GM19239 (cell line): ENCODE measurements at places on chromosomes 2 and 18.
A peak's percentile ranks its signal among the peaks of the same experiment; 100 is the strongest.

DNA sequence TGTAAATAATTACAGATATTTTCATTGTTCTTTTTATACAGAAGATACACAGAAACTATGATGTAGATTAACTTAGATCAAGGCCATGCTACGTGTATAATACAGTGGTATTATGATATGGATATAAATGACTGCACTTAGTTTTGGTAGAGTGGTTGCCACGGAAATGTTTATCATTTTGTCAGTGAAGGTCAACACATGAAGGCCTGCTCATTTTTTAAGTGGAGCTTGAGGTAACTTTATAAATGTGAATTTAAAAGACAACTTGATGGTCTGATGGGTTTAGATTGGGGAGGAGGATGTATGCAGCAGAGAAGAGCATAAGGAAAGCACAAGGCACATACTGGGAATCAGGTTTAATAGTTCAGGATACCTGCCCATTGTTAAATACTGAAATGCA lies 14.4 kb upstream of the BBS5 start:
- DNase-seq: no peak

- DNase-seq: no peak
Measured at GRCh38 chr2:157875641-157876065, 477 bp downstream of the ACVR1 start.

DNA sequence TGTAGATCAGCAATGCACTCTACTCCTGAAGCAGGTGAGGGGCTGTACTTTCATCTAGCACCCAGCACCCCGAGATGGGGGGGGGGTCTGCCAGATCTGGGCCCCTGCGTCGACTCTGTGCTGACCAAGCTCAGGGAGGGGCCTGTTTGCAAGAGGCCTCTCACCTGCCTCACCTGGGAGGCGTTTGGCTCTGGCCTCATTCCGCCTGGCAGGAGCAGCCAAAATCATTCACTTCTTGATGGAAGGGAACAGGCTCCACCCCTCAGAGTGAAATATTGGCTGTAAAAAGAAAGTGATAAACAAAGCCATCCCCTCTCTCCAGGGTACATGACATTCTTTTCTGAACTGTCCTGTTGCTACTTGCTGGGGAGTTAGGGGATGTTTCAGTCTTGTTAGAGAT lies 10.7 kb upstream of the IL1R2 start:
- DNase-seq: no peak

DNA sequence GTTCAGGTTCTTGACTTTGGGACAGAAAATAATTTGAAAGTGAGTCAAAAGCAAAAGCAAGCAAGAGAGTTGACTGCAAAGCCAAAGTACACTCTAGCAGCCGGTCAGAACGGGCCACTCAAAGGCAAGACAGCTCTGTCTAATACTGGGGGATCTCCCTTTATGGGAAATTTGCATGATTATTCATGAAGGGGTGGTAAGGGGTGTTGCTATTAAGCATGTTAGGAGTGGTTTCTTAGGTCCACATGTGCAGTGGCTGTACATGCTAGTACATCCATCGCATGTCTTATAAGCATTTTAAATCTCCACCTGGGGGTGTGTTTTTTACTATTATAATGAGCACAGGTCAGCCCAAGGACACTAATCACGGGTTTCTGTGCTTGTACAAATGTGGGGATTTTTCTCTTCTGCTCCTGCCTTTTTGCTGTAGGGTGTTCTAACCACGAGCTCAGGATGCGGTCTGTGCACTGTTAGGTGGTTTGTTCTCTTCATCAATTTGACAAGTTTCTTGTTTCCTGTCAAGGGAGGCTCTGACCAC lies 60.2 kb upstream of the SPP2 start:
- no peak for DNase-seq

GRCh38 chr2:160061944-160062291 lies 497 bp downstream of the PLA2R1 start:
- DNase-seq: no peak

DNA sequence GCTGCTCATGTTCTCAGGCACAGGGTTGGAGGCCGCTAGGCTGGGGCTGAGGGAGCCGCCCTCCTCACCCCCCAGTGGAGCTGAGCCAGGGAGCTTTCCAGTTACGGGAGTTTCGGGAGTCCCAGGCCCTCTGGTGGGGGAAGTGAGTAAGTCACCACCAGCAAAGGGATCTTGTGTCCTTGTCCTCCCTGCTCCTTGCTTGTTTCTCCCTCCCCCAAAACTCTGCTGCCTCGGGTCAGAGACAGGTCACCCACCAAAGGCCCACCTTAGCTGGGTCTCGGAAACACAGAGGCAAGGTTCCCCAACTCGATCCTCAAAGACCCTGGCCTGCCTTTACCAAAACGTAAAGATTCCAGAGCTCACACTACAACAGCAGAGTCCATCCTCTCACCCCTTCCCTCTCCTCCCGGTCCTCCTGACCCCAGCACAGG lies 60.5 kb upstream of the POMC start:
- DNase-seq: peak; percentile 64

DNA sequence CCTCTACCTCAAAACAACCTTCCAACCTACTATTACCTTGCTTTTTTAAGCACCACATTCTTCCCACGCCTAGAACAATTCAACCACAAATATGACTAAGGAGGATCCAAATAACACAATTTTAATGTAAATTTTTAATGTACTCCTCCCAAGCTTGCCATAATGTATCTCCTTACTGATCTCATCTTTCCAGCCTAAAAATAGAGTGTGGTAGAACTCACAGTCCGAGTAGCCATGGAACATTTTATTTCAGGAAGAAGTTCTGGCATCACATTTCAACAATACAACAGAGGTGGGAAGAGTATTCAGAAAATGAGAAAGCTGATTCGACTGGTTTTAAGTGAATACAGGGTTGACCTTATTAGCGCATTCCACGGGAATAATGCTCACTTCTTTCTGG lies 15.4 kb downstream of the FEZ2 start:
- no peak for DNase-seq

- no peak for DNase-seq
Measured at GRCh38 chr18:74367905-74368304, 52.3 kb downstream of the C18orf63 start.

DNA sequence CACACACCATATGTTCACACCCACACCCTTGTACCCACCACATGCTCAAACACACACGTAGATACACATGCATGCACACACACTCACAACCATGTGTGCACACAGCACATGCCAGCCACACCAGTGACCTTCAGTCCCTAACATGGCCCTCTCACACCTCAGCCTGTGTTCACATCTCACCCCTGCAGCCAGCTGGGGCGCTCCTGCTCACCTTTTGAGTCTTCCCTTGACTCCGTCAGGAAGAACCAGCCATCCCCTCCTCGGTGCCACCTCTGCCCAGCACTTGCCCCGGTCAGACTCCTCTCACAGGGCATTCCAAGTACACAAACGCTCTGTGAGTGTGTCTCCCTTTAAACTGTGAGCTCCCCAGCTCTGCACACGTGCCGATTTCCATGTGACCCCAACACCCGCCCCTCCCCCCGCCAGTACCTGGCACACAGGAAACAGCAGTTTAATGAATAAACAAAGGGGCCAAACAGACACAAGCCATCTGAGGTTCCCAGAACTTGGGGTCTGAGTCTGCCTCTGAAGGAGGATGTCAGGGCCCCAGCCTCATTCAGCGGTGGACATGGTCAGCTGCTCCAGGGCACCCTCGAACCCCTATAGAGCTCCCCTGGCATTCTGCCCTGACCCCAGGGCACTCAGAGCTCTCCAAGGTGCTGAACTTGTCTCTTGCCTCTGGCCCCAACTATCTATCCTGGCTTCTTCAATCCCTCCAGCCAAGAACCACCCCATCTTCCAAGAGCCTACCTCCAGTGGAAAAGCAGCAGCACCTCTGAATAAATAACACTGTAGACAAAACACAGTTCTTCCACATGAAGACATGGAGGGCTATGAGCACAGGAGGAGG lies 252.9 kb downstream of the ATAD2B start:
- DNase-seq: no peak

- no peak for DNase-seq
Measured at GRCh38 chr2:185338104-185338503, 400.5 kb upstream of the FSIP2 start.

DNA sequence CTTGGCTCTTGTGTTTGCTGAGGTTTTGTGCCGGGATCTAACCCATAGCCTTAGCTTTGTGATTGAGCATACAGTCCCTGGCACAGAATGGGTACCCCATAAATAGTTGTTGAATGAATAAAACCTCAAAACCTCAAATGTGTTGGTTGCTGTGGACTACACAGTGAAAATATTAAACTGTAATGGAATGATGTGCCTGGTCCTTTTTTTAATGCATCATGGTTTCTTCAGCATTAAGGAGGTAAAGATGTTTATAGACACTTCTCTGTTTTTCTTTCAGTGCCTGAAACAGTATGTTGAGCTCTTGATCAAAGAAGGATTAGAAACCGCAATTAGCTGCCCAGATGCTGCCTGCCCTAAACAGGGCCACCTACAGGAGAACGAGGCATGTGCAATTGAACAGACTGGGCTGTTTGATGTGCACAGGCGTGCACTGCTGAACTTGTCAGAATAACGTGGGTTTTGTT lies 97.0 kb downstream of the RNF144A start:
- no peak for DNase-seq

DNA sequence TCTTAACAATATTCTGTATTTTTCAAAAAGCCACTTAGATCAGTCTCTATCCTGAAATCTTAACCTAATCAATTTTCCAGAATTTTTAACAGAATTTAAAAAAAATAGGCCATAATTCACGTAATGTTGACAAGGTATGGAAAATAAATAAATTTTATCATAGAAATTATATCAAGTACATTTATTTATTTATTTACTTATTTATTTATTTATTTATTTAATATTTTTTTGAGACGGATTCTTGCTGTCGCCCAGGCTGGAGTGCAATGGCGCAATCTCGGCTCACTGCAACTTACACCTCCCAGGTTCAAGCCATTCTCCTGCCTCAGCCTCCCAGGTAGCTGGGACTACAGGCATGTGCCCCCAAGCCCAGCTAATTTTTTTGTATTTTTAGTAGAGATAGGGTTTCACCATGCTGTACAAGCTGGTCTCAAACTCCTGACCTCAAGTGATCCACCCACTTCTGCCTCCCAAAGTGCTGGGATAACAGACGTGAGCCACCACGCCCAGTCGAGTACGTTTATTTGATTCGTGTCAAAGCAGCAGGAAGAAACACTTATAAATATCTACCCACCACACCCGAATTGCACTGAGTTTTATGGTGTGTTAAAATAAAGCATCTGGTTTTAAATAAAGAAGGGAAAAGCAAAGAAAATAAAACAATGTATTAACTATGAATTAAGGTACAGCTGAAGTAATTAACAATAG lies 60.1 kb downstream of the DSC3 start:
- no peak for DNase-seq

- DNase-seq: peak; percentile 58
Measured at GRCh38 chr2:234496055-234496834, 636 bp downstream of the ARL4C start.

GRCh38 chr2:227406177-227407031 lies 18.7 kb upstream of the SCYGR1 start:
- no peak for DNase-seq

GRCh38 chr2:144364944-144365738 lies 154.8 kb downstream of the ZEB2 start:
- DNase-seq: no peak

DNA sequence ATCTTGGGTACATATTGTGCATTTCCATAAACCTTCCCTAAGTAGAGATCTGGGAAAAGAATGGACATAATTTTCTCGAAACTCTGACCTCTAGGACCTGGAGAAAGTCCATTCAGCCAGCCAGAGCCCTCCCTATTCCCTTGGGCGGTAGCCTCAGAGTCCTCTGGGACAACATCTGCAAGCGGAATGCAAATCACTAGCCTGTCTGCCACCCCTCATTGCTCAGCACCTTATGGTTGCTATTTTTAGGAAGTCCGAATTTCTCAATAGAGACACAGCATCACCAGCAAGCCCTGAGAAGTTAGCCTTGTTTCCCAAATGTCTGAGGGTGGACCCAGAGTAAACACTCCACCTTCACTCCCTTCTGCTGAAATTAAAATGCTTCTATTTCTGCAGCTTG lies 17.6 kb upstream of the CD28 start:
- peak; percentile 15 for DNase-seq

GRCh38 chr2:44168681-44169154 lies at the start of gene PPM1B:
PPM1B (plus strand) TSS chr2:44168875; CDS start chr2:44201200, 32,325 bp downstream.
- DNase-seq: peak; percentile 83

- no peak for DNase-seq
Measured at GRCh38 chr2:201827621-201828020, 21.3 kb downstream of the CDK15 start.

DNA sequence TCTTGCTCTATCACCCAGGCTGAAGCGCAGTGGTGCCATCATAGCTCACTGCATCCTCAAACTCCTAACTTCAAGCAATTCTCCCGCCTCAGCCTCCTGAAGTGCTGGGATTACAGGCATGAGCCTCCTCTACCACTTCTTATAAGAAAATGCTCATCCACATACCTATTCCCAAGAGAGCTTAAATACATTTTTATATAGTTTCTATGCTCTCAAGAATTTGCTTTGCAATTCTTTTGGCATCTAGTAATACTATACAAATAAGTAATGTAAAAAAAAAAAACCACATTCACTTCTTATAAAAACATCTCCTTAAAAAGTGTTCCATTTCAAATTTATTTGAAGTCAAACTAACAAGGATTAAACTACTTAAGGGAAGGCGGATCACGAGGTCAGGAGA lies 197.3 kb downstream of the DNAH7 start:
- DNase-seq: no peak

- DNase-seq: no peak
Measured at GRCh38 chr2:158502974-158503373, 46.2 kb downstream of the PKP4 start.

DNA sequence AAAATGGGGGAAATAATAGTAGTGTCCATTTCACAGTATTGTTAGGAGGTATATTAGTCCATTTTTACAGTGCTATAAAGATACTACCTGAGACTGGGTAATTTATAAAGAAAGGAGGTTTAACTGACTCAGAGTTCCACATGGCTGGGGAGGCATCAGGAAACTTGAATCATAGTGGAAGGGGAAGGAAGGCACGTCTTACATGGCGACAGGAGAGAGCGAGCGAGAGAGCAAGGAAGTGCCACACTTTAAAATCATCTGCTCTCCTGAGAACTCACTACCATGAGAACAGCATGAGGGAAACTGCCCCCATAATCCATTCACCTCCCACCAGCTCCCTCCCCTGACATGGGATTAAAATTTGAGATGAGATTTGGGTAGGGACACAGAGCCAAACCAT lies 23.4 kb downstream of the MGAT5 start:
- DNase-seq: no peak

GRCh38 chr2:233638836-233639235 lies 2.6 kb downstream of the UGT1A10 start:
- no peak for DNase-seq

GRCh38 chr2:8533923-8534322 lies 147.9 kb upstream of the ID2 start:
- no peak for DNase-seq
